ENCODE measurements at places on chromosomes 6 and 20.

DNA sequence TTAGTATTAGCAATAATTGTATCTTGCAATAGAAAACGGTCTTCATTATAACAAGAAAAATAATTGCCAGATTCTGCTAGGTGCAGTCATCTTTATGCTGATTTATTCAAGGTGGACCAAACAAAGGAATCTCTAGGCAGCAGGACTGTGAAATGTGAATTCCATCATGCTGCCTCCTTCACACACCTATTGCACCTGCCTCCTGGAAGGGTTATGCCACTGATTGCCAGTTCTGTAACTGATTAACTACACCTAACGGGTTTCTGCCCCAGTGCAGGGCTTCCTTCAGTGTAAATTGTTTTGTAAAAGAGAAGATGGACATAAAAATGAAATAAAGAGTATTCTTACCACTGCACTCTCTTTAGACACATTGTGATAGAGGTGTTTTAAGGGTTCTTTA, 96.1 kb downstream of the FOXO3 start:
- DNase-seq: no peak

DNA sequence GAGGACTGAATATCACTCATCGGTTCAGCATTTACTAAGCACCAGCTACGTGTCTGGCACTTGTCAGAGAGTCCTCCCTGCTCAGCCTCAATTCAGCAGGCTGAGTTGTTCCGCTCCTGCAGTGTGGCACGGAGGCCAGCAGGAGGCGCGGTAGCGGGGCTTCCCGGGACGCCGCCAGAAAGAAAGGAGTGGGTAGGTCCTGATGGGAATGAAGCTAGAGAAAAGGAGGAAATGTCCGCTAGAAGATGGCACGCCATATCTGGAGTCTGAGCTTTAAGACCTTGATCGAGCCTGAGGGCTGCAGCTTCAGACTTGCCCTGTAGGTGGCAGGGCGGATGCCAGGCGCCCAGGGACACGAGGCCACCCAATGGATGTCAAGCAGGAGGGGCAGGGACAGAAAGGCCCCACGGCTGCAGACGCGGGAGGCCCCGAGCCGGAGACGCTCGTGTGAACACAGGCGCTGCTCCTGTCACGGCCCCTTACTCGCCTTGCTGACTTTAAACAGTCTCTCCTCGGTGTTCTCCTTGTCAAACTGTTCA, 18.7 kb downstream of the SERPINB6 start:
- DNase-seq: no peak

- no peak for DNase-seq
Measured at GRCh38 chr6:71103130-71103529, 146.3 kb upstream of the B3GAT2 start.

DNA sequence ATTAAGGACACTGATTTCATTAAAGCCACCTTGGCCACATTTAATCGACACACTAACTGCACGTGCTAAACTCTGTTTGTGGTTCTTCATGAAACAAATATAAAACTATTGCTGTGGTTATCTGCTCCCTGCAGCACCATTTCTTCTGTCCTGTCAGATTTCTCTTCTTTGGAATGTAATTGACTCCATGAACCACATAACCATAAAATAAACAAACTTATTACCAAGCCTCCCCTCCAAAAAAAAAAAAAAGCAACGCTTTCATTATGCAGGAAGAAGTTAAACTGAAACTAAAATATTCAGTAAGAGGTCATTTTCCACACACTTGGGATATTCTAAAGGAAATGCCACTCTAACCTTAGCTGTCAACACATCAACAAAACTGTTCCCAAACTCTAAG, 319.1 kb upstream of the NT5E start:
- no peak for DNase-seq

DNA sequence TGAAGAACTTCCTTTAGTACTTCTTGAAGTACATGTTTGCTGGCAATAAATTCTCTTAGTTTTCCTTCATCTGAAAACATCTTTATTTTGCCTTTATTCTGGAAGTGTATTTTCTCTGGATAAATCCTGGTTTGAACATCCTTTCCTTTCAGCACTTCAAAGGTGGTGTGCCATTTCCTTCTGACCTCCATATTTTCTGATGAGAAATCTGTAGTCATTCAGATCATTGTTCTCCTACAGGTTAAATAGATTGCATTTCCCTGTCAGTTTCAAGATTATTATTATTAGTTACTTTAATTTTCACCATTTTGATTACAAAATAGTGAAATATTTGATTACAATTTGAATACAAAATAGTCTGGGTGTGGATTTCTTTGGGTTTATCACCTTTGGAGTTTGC, 134.5 kb downstream of the CDH26 start:
- no peak for DNase-seq

- DNase-seq: peak; percentile 91
Measured at GRCh38 chr6:16741112-16742016, 19.9 kb downstream of the ATXN1 start.

GRCh38 chr6:3376064-3376463, 80.8 kb downstream of the SLC22A23 start:
- no peak for DNase-seq

- DNase-seq: peak; percentile 46
Measured at GRCh38 chr20:43541214-43541613, 17.6 kb upstream of the SGK2 start.

Data from HS-5 (cell line).